ENCODE measurements at places on chromosomes 4 and X. TPM values are rescaled to one million over a fixed set of nuclear protein-coding genes. Genes with fewer than 3 reads are reported as not detected.

The DUSP21 gene
- total RNA-seq = not detected

The DCK gene
- total RNA-seq = 7.0 TPM

The SMIM31 gene
- total RNA-seq = not detected

The STS gene
- 3.4 TPM for total RNA-seq

DNA sequence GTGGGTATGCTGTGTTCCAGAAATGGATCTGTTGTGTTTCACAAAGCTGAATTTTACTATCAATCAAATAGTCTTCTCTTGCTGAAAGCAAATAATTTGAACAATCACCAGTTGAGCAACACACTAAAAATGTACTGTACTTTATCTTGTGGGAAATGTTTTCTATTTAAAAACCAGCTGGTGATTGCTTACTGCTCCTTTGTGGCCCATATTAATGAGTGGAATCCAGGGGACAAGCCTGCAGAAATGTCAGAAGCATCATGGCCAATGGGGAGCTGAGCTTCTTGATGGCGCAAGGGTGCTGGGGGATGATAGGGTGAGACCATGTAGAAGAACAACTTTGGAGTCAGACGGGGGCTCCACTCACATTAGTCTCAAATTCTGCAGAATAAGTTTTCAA, 346.2 kb downstream of the ARHGAP10 start:
- no peak for DNase-seq

DNA sequence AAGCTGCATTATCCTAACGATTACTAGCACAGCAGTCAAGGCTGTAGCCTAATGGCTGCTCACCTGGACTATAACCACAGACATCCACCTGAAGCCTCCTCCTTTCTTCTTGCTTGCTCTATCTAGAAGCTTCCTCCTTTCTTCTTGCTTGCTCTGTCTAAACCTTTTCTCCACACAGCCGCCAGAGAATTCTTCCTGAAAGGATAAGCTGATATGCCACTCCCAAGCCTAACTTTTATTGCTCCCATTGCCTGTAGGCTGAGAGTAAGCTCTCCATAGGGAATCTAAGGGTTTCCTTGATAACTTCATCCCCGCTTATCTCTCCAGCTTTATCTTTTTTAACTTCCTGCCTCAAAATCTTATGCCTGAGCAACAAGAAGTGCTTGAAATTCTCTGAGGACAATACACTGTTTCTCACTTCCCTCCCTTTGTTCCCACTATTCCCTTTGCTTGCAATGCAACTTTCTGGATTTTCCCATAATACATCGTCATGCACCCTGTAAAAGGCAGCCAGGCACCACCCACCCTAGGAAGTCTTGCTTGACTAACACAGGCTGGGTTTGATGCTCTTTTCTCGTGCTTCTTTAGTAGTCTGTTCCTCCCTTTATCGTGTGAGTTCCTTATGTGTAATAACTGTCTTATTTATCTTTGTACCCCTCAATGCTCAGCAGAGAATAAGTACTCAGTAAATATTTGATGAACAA, 1.4 kb upstream of the LRIT3 start:
- DNase-seq = no peak

GRCh38 chrX:118480172-118480571, 15.4 kb upstream of the DOCK11 start:
- peak; percentile 73 for DNase-seq

- peak; percentile 22 for DNase-seq
Observed at GRCh38 chr4:79851625-79852304, 221.3 kb downstream of the ANTXR2 start.

GRCh38 chrX:68249401-68249831, 183.9 kb downstream of the OPHN1 start:
- DNase-seq = no peak

DNA sequence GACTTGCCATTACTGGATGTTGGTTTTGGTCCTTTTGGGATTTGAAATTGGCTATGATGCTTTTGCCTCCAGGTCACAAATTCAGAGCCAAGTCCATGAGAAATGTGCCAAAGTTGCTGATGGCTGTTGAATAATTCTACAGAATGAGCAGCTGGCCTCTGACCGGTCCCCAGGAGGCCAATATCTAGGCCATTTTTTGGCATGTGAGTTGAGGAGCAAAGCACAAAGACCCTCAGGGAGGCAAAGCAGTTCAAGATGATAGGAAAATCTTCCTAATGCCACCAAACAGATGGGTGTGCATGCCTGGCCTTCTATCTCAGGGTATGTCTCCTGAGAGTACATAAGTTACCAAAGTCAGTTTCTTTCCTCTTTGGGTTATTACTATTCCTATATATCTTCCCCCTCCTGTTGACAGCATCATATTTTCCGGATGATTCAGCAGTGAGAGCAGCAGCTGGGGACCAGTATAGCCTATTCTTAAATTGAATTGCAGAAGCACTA, 44.4 kb downstream of the SEL1L3 start:
- DNase-seq = peak; percentile 57

GRCh38 chrX:79368441-79368840, 1.3 kb upstream of the ITM2A start:
- DNase-seq = no peak

DNA sequence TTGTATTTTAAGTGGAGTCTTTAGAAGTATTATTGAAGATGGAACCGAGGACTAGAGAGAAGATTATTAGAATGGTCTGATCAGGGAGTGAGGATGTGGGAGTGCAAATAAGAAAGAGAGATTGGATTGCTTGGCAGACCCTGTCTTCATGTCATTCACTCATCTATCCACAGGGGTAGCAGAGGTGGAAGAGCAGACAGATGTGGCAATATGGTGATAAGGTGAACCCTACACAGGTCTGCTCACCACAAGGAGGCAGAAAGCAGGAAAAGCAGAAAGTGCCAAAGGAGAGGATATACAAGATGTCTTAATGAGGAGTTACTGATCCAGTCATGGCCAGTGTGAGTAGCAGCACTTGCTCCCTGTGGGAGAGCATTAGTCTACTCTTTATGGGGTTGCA, 129.4 kb downstream of the MAGEE2 start:
- no peak for DNase-seq

DNA sequence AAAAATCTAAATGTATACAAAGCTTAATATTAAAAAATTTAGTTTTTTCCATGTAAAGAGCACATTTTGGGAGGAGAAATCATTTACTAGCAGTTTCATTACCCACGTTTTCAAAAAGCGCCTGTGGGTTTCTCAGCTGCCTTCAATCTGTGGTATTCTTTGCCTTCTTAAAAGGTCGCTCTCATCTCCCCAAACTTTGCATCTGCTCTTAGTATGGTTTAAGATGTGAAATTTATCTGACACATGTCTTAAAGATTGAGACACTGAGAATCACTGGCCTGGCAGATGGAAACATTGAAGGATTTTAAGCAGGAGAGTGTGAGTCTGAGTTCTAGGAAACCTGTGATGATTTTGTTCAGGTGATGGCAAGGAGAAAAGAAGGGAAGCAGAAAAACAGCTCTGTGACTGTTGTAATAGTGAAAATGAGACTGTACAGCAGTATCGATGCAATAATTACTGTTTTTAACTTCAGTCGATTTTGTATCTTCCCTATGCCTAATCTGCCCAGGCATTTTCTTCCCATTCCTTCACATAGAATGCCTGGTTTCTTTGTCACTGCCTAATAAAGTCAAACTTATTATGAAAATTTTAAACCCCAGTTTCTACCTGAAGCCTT, 75.9 kb downstream of the PAQR3 start:
- DNase-seq = no peak

DNA sequence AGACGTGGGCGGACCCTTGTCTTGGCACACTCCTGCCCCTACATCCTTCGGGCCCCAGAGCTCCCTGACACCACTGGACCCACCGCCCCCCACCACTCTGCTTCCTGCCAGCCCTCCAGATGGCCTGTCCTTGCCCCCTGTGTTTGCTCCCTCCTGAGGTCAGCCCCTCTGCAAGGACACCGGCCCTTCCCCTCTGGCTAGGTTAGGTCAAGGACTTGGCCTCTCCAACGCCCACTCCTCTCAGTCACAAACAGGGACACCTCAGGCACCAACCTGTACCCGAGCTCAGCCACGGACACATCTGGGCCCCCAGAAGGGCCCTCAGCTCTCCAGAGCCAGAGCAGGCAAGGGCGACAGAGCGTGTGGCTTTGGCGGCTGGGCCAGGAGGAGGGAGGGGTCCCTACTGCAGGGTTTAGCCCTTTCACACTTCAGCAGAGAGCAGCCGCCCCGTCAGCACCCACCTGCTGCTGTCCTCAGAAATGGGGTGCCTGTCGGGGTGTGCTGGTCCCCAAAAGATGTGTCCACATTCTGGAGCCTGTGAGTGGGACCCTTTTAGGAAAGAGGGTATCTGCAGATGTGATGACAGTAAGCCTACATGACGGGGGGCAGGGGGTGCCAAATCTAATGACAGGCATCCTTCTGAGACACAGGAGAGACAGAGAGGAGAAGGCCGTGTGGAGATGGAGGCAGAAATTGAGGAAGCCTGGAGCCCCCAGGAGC, 23.5 kb upstream of the DUSP9 start:
- DNase-seq = no peak
